Occipital lobe (tissue), 3 donors: ENCODE measurements at places on chromosomes 6 and 20. TPM values are rescaled to one million over a fixed set of nuclear protein-coding genes. Genes with fewer than 3 reads are reported as not detected.

The BMP5 gene
- 4.4 TPM for total RNA-seq

The FAM209B gene
- not detected for total RNA-seq

The STMND1 gene
- total RNA-seq, result not detected

The DLL1 gene
- total RNA-seq, result 11.9 TPM

The CEP57L1 gene
- 92.6 TPM for total RNA-seq

The CCN2 gene
- total RNA-seq, result 6.9 TPM

The HSPA1L gene
- total RNA-seq, result 4.4 TPM

The LY6G6F gene
- total RNA-seq, result not detected

The RAB32 gene
- 10.0 TPM for total RNA-seq

The RAD21L1 gene
- not detected for total RNA-seq

The GNL1 gene
- total RNA-seq, result 38.1 TPM

The TPBG gene
- 2.2 TPM for total RNA-seq

The CDC40 gene
- 28.2 TPM for total RNA-seq

The TP53TG5 gene
- total RNA-seq, result not detected

The EFCAB8 gene
- not detected for total RNA-seq

The ARMH2 gene
- total RNA-seq, result not detected

The BEND6 gene
- total RNA-seq, result 27.1 TPM

The ANKRD60 gene
- not detected for total RNA-seq

The POPDC3 gene
- total RNA-seq, result not detected

The RSPH4A gene
- total RNA-seq, result 2.7 TPM

The FRK gene
- total RNA-seq, result 0.31 TPM

The SLA2 gene
- total RNA-seq, result not detected

The KCNK16 gene
- not detected for total RNA-seq

The BNIP5 gene
- not detected for total RNA-seq

The SCGN gene
- 14.3 TPM for total RNA-seq
